Calu3 (cell line): ENCODE measurements at places on chromosomes 12 and 14. TPM values are rescaled to one million over a fixed set of nuclear protein-coding genes. Genes with fewer than 3 reads are reported as not detected.

The B4GALNT1 gene
- 8.1 and 11.1 TPM in 2 replicates for total RNA-seq

The SPTB gene
- total RNA-seq, result 0.05 TPM in 1 of 2 replicates, not detected in the other

DNA sequence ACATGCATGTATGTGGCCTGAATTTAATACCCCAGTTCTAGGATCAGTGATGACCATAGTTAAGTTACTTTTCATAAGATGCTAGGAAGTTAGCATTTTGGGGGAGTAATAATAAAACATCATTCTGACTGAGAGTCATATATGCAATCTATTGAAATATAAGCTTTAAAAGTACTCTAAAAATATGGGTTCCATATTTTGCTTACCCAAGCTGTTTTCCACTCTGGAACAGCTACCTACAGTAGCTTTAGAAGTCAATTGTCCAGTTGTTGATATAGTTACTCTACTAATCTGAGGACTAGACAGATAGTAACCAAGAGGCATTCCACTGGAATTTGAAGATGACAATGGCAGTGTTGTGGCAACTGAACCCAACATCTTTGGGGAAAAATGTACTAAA, 4.0 kb downstream of the LMNTD1 start:
- no peaks in the 10 kb centered on the region for H3K4me1 ChIP-seq
- no peaks in the 10 kb centered on the region for H3K36me3 ChIP-seq
- DNase-seq, result no peak
- peaks cover 12% of the 10 kb centered on the region for H3K27me3 ChIP-seq

DNA sequence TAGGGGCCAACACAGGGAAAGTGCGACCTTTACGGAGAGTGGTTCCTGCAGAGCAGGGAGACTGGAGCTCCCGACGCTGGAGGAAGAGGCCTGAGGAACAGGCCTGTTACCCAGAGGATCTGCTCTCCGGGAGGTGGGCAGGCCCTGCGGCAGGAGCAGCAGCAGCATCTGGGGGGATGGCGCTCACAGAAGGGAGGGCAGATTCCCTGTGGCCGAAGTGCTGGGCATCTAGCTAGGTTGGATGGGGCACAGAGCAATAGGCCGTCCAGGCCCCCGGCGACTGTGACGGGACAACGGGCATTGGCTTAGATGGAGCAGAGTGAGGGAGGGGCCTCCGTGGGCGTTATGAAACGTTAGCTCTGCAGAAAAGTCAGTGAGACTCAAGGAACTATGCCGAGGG, 135.6 kb downstream of the PIWIL1 start:
- H3K27ac ChIP-seq, result no peak overlapping the region
- H3K4me3 ChIP-seq, result no peak overlapping the region
- no peaks in the 10 kb centered on the region for H3K27me3 ChIP-seq
- no peak for DNase-seq
- H3K4me1 ChIP-seq, result no peaks in the 10 kb centered on the region

GRCh38 chr14:50944647-50945413, 547 bp upstream of the PYGL start:
- H3K4me1 ChIP-seq, result no peaks in the 10 kb centered on the region
- peaks cover 19% of the 10 kb centered on the region for H3K36me3 ChIP-seq
- DNase-seq, result peak; percentile 47
- peak overlapping the region; percentile 80 for H3K4me3 ChIP-seq

- H3K4me3 ChIP-seq, result no peak overlapping the region
- no peak for DNase-seq
- H3K27ac ChIP-seq, result no peak overlapping the region
- peaks cover 19% of the 10 kb centered on the region for H3K4me1 ChIP-seq
- H3K27me3 ChIP-seq, result no peaks in the 10 kb centered on the region
Measured at GRCh38 chr14:66377574-66377973, 108.6 kb upstream of the CCDC196 start.
